ENCODE measurements at places on chromosomes 12 and 14.

GRCh38 chr12:108583991-108584390, 13.9 kb downstream of the TMEM119 start:
- DNase-seq: no peak

DNA sequence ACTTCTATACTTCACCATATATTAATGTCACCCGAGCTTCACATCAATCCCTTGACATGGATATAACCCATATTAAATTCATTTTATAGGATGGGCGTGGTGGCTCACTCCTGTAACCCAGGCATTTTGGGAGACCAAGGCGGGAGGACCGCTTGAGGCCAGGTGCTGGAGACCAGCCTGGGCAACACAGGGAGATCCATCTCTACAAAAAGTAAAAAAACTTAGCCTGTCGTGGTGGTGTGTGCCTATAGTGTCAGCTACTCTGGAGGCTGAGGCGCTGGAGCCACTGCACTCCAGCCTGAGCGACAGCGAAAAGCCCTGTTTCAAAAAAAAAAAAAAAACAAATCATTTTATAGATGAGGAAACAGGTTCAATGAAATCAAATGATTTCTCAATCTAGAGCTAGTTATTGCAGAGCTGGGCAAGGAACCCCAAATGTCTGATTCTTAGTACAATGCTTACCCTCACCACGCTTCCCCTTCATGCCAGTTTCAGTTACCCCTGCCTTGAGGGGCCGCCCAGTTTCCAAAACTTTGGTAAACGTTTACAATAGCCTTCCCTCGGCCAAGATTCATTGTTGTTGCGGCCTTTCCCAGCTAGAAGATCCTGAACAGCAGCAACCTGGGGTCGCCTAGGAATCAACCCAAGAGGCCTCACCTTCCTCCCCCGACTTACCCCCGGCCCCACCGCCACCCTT, 751 bp downstream of the PSMB5 start:
- DNase-seq: no peak

DNA sequence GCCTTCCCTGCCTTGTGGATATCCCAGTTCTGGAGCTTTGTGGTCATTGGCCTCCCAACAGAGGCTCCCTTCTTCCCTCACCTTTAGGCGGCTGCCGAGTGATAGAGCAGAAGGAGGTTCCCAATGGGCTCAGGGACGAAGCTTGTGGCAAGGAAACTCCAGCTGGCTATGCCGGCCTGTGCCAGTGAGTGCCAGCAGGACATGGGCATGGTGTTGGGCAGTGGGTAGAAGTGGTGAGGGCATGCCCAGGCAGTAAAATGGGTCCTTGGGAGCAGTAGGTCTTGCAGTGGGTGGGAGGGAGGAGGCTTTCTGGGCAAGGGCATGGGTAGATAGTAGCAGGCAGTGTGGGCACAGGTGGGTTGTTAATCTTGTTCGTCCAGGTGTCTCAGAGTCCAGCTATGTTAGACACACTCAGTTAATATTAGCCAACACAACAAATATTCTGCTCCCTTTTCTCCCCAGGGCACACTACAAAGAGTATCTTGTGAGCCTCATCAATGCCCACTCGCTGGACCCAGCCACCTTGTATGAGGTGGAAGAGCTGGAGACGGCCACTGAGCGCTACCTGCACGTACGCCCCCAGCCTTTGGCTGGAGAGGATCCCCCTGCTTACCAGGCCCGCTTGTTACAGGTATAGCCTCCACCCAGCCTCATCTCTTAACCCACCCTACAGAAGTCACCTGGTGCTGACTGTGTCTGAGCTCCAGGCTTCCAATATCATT, 1.1 kb upstream of the IRF9 start:
- no peak for DNase-seq

DNA sequence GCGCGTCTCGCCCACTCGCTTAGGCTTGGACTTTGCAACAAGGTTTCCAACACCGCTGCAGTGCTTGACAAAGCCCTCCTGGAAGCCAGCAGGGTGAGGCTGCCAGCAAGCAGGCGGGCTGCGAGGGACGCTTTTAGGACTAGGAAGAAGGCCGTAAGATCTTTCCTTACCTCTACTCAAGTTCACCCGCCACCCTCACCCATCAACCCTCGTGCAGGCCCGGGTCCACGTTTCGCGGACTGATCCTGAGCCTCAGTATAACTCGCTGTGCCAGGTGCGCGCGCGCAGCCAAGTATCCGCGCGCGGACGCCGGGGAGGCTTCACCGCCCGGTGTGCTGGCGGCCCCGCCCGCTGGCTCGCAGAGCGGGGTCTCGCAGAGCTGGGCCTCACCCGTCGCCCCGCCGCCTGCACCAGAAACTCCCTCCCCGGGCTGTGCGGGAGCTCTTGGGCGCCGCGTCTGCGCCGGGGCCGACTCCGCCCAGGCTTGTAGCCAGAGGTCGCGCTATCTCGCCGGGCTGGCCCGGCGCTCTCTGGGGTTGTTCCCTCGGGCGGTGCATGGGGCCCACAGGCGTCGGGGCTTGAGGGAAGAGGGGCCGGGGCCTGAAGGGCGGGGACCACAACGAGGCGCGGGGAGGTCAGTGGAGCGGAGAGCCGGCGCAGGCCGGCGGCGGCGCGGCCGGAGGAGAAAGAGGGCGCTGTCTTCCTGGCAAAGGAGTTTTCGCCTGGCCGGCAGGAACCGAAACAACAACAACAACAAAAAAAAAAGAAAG, 7.6 kb upstream of the SIX1 start:
- DNase-seq: no peak

GRCh38 chr14:20197459-20197858, 6.8 kb downstream of the OR11G2 start:
- DNase-seq: no peak

DNA sequence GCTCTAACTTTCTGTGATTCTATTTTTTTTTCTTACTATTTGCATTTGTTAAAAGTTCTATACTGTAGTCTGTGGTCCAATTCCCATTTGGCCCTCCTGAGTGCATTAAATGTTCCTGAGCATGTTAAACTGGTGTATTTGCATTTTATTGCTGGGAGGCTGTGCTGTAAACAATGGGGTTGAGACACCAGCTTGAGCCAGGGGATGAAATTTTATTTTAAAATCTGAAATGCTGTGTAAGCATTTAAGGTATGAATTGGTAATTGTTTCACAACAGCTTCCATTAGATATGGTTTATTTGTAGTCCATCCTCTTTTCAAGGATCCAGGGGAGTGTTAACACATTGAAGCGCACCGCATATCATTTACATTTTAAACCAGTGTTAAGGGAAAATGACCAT, 89.9 kb upstream of the RFX4 start:
- no peak for DNase-seq

DNA sequence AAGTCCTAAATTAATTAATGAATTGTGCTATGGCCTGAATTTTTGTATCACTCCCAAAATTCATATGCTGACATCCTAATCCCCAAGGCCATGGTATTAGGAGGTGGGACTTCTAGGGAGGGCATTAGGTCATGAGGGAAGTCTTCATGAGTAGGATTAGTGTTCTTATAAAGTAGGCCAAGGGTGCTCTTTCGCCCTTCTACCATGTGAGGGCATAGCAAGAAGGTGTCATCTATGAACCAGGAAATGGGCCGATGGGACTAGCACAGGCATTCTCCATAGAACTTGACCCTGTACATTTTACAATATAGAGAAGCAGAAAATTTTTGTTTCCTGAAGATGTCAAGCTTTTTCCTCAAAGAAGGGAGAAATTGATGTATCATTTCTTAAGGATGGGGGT, 12.5 kb downstream of the SYT10 start:
- no peak for DNase-seq

- DNase-seq: no peak
Measured at GRCh38 chr12:77108707-77109106, 43.3 kb upstream of the E2F7 start.

DNA sequence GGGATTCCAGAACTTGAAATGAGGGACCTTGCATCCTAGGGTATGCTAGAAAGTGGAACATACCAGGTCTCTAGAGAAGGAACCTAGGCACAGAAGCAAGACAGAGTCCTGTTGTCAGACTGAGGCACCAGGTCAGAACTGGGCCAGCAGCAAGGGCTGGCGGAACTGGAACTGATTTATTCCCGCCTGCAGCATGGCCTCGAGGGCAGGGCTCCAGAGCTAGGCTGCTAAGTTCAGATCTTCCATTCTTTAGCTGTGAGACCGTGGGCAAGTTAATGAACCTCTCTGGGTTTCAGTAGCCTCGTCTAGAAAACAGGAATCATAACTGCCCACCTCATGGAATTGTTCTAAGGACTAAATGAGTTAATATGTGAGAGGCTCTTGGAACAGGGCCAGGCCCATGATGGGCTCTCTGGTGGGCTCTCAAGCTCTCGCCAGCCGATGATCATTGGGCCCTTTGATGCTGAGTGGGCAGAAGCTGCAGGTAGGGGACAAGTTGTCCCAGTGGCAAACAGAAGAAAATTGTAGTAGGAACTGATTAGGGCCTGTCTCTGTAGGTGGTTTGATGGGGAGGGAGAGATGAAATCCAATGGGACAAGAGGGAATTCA, 199.8 kb downstream of the ZFP36L1 start:
- no peak for DNase-seq

DNA sequence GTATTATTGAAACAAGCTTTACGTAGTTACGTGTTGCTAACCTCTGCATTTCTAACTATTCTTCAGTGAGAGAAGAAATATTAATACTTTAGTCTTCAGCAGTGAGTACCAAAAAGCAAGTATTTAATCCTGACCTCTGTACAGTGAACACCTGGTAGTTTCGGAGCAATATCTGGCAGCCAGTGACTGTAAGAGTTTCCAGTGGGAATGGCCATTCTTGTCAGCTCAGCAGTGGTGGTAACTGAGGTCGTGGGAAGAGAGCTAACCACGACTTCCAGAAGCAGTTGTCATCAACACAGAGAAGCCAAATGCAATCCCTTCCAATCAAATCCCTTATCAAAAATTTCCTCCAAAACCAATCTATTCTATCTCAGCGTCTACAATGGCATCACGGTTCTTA, 1500.2 kb upstream of the FLRT2 start:
- DNase-seq: no peak
